ENCODE measurements at places on chromosomes 2 and 18.

GRCh38 chr2:98665677-98666076 is 57.3 kb downstream of the UNC50 start:
- DNase-seq = no peak

DNA sequence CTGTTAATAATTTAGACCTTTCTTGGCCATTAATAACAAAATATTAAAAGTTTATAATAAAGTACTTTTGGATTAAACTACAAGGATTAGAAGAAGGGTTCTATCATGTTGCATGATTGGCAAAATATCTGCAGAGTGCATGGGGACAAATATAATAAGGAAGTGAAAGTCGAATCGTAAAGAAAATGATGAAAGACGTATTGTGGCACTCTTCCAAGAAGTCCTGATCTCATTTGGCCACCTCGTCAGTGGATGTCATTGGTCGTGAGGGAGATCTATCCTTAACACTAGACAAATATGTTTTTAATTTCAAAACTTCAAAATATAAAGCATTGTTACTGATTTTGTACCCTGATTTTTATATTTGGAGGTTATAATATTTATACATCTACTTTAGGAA is 197.7 kb upstream of the STON1 start:
- no peak for DNase-seq

DNA sequence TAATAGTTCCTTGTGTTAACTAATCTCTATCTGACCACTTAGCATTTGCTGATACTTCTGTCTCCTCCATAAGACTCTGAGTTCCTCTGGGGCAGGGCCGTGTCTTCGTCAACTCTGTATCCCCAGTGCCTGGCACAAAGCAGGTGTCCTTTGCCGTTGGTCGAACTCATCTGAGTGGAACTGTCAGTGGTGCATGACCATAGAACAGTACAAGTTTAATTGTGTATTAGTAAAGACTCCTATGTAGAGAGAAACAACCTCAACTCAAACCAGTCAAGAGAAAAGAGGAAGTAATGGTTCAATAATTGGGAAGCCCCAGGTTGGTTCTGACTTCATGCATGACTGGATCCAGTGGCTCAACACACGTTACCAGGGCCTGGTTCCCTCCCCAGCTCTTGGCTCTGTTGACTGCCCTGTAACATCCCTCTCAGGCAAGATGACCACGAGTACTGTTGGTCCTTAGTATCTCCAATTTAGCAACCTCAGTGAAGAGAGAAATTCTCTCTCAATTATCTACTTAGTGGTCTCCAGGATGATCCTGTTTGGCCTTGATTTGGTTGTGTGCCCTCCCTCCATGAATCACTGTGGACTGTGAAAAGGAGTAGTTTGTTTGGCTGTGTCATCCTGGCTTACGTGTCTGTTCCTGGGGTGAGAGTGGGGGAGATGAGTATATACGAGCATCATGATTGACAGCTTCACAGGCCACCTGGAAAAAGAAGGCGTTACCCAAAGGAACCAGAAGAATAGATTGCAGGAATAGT is 58.5 kb upstream of the MSH6 start:
- peak; percentile 77 for DNase-seq

- DNase-seq = no peak
Measured at GRCh38 chr18:37247497-37248161, 318.0 kb downstream of the CELF4 start.

DNA sequence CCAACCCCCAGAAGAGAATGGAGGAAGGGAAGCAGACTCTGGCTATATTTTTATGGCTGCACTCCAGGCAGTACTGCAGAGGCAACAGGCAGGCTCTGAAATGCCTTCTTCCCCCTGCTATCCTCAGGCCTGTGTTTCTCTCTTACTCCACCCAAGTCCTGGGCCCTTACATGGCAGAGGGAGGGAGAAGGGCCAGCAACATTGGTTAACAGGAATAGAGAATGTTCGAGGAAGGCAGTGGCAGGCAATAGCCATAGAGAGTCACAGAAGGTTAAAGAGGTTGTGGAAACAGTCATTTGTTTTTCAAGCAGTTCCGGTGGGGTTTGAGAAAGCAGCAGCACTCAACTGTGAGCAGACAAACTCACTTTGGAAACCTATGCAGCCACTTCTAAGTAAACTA is 15.1 kb upstream of the DARS1 start:
- DNase-seq = no peak

- DNase-seq = no peak
Measured at GRCh38 chr18:9421901-9422327, 53.4 kb upstream of the RALBP1 start.

GRCh38 chr18:70411307-70411706 is 122.5 kb downstream of the SOCS6 start:
- DNase-seq = no peak

DNA sequence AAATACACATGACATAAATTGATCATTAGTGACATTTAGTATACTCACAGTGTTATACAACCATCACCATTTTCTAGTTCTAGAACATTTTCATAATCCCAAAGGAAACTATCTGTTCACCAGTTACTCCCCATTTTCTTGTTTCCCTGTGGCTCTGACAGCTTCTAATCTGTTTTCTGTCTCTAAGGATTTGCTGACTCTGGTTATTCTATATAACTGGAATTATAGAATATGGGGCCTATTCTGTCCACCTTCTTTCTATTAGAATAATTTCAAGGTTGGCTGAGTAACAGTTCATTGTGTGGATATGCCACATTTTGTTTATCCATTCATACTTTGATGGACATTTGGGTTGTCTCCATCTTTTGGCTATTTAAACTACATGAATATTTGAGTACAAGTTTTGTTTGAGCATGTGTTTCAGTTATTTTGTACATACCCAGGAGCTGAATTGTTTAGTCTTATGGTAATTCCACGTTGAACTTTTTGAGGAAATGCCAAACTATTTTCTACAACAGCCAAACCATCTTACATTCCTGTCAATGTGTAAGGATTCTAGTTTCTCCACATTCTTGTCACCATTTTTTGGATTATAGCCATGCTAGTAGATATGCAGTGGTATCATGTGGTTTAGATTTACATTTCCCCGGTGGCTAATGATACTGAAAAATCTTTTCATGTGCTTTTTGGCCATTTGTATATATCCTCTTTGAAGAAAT is 20.5 kb downstream of the KIAA1328 start:
- DNase-seq = no peak

DNA sequence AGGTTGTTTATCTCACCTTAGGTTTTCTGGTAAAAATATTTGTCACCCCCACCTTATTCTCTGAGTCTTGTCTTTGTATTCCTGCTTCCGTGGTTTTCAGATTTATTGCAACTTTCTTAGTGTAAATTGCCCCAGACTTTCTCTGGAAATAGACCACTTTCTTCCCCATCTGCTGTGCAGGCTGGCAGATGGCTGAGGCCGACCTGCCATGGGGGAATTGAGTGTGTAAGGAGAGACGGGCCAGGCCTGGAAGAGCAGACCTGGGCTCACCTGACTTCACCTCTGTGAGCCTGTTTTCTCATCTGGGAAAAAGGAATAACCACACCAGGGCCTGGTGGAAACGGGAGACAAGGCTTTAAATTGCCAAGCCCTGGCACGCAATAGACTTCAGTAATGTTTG is 44.9 kb downstream of the ACKR3 start:
- DNase-seq = no peak

DNA sequence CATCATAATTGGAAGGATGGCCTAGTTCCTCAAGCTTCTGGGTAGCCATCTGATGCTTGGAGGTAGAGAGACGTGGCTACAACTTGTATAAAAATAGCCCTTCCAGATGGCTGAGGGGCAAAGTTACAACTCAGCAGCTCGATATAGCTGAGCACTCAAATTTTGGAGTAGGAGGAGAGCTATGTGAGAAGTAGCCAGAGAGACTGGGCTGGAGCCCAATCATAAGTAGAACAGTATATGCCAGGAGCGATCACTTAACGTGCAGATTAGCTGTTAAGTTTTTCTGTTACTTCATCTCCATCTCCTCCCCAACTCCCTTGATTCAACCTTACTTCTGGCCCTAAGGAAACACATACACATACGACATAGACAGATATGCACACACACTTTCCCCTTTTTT is 28.8 kb downstream of the CNRIP1 start:
- no peak for DNase-seq

DNA sequence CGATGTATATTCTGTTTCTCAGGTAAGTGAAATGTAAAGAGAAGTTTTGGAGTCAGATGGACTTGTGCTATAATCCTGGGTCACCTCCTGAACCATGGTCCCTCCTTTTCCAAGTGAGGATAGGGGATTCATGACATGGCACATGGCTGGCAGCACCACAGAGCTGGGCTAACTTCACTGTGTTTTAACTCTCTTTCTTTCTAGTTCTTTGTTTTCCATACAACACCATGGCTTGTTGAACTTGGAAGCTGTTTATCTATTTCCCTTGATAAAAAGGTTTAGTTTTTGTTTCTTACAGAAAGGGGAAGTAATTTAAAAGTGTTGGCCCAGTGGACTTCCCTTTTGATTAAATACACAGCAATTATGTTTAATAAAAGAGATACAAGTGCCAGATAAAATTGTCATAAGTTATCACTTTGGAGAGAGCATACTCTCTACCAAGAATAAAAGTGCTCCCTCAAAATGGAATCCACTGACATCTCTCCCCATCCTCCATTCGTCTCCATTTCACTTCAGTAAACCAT is 90.4 kb downstream of the PLCL1 start:
- no peak for DNase-seq

DNA sequence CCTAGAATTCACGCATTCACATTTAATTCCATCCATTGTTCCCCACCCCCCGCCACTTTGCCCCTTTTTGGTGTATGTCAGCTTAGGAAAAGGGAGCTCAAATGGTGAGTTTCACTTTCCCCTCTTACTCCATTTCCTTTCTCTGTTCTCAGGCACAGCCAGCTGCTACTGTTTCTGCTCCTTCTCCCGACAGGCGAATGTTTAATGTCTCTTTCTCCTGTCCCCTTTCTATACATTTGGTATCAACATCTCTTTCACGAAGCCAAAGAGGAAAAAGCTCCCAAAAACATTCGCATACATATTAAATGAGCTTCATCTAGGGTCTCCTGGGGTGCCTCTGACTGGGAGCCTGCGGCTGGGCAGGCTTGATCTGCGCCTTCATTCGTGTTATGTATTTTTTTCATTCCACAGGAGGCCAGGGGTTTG is 124.2 kb upstream of the SATB2 start:
- no peak for DNase-seq

GRCh38 chr18:22214731-22215528 is 45.5 kb downstream of the GATA6 start:
- no peak for DNase-seq

GRCh38 chr2:168350380-168350779 is 103.0 kb upstream of the STK39 start:
- no peak for DNase-seq

DNA sequence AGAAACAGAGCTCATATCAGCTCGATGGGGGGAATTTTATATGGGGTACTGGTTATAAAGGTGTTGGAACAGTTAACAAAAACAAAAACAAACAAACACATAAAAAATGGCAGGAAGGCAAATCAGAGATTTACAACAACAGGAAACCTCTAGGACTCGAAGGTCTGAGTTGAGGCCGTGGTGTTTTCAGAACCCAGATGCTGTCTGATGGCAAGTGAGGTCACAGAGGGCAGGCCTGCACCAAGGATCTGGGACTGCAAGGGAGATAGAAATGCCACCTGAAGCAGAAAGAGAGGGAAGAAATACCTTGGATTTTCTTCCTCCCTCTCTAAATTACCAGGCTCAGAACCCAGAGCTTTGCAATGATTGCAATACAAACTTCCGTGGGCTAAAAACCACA is 429.5 kb downstream of the ZNF521 start:
- DNase-seq = no peak

DNA sequence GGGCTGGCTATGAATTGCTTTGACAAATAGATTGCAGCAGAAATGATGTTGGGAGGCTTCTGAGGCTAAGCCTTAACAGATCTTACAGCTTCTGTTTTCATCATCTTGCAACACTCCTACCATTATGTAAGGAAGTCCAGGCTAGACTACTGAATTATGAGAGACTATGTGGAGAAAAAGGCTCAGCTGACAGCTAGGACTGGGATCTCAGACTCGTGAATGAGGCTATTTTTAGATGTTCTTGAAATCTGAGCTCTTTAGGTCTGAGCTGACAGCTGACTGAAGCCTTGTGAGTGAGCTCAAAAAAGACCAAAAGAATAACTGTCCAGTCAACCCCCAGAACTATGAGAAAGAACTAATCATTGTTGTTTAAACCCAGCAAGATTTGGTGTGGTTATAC is 70.3 kb downstream of the VWC2L start:
- no peak for DNase-seq

DNA sequence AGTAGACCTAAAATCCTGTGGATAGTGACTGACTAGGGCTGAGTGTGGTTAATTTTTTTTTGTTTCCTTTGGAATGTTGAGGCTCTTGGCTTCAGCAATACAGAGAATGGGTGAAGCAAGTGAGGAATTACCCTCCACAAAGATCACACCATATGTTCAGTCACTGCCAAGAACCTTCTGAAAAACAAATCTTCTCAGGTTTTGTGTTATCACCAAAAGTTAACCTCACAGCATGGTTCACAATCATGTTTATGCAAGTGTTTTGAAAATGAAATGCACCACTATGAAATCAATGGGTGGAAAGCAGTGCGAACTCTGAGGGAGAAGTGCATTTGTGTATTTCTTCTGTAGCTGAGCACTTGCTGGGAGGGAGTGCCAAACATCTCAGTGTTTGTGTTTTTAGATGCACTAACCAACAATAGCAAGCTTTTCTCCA is 44.4 kb downstream of the SPATS2L start:
- DNase-seq = no peak

DNA sequence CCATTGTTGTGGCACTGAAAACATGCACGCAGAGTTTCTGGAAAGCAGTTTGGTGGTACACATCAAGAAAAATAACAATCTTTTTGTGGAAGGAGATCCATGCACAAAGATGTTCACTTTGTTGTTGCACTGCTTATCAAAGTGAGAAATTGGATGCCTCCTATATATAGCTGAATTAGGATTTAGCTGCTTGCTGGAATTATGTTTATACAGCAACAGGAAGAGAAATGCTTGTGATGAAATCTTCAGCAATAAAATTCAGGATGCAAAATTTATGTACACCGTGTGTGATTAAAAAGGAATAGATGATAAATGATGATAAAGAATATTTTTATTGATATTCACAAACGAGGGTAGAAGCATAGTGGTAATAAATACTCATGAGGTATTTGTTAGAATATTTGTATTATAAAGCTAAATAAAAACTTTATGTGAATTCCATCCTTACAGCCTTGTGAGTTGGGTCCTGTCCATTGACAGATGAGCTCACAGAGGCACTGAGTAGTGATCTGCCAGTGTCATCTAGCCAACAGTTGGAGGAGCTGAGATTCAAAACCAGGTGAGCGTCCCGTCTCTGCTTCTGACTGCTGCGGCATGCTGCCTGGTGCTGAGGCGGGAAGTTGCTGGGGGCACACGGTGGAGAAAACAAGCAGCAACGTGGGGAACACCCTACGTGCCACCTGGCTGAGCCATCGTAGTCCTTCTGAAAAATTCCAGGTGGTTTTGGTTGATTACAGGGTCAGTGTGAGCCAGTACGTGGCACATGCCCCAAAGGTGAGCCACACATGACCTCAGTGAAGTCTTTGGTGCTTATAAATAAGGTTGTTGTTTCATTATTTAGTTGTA is 80.2 kb downstream of the ASAP2 start:
- no peak for DNase-seq

All from CD4-positive, alpha-beta T cell treated with Interleukin-15 for 1 hour (primary cell).